Activated CD8-positive, alpha-beta T cell treated with anti-CD3 and anti-CD28 coated beads for 36 hours (primary cell): ENCODE measurements at places on chromosomes 3 and 15. TPM values are rescaled to one million over a fixed set of nuclear protein-coding genes. Genes with fewer than 3 reads are reported as not detected.
A peak's percentile ranks its signal among the peaks of the same experiment; 100 is the strongest.

- DNase-seq = no peak
These were observed 13.7 kb downstream of the PLEKHO2 start for GRCh38 chr15:64855205-64855975.

DNA sequence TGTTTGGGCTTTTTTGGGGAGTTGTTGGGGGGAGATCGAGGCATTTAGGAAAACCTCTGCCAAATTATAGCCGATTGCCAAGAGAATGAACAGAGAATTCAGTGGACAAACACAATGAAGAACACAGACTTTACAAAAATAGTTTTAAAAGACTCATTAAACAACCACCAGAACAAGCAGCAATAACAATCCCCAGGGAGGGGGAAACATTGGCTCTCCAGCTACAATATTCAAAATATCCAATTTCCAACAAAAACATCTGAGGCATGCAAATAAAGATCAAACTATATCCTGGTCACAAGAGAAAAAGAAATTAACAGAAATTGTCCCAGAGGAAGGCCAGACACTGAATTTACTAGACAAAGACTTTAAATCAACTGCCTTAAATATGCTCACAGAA, 24.5 kb upstream of the ANKRD28 start:
- no peak for DNase-seq

- DNase-seq = peak; percentile 39
These were observed 27.2 kb downstream of the AKAP13 start for GRCh38 chr15:85407421-85408269.

DNA sequence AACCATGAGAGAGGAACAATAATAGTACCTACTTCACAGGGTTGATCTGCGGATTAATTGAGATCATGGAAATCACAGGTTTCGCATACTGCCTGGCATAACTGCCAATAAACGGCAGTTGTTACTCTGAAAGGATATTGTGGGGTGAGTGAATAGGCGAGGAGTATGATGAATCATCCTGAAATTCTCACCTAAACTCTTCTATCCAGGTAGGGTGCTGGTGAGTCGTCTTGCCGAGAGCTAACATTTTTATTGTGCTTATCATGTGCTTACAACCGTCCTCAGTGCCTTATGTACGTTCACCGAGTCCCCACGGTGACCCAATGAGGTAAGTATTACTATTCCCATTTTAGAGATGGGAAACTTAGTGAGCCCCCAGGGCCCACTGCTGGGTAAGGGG, 52.4 kb upstream of the SRGAP3 start:
- no peak for DNase-seq

DNA sequence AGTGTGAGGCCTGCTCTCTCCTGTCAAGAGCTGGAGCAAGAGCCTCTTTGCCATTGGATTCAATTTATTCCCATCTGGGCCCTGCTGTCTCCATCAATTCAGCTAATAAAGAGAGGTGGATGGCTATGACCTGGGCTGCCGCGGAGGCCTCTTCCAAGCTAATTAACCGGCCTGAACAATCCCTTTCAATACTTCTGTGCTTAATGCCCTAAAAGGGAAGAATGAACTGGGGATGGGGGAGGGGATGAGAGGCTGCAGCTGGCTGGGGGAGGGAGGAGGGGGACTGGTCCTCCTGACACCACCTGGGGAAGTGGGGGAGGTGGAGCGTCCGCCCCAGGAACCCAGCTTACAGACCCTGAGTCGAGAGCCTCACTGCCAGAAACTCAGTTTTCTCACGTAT, 33.4 kb upstream of the PRR23E start:
- DNase-seq = no peak

GRCh38 chr3:63950698-63951097, 38.5 kb upstream of the SCAANT1 start:
- no peak for DNase-seq

DNA sequence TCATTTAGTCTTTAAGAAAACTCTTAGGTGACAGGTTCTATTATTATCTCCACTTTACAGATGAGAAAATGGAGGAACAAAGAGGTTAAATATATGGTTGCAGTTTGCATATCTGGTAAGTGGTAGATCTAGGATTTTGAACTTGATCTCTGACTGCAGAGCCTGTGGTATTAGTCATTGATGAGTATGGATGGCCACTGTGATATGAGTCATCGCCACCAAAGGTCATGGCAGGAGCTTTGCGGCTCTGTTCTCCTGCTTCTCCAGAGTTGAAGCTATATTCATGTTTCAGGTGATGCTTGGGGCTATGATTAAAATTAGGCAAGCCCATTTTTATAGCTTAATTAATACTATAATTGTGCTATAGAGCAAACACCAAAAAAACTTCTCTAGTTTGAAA, 306.2 kb upstream of the DPPA4 start:
- peak; percentile 41 for DNase-seq

GRCh38 chr3:42025370-42026138, 63.7 kb upstream of the ULK4 start:
- peak; percentile 35 for DNase-seq

DNA sequence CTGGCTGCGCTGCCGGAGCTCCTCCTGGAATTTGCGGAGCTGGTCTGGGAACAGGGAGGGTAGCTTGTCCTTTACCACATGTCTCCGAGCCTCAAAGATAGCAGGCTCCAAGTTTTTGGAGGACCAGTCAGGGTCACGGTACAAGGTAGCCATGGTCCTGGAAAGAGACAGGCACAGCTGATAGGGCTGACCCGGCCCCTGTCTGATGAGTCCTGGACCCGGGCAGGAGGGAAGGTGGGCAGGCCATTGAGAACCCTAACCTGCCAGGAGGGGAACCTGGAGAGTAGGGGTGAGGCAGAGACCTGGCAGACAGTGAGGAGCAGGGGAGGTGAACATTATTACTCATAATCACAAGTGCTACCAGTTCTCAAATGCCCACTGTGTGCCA, 20.4 kb upstream of the EHD4 start:
- no peak for DNase-seq

DNA sequence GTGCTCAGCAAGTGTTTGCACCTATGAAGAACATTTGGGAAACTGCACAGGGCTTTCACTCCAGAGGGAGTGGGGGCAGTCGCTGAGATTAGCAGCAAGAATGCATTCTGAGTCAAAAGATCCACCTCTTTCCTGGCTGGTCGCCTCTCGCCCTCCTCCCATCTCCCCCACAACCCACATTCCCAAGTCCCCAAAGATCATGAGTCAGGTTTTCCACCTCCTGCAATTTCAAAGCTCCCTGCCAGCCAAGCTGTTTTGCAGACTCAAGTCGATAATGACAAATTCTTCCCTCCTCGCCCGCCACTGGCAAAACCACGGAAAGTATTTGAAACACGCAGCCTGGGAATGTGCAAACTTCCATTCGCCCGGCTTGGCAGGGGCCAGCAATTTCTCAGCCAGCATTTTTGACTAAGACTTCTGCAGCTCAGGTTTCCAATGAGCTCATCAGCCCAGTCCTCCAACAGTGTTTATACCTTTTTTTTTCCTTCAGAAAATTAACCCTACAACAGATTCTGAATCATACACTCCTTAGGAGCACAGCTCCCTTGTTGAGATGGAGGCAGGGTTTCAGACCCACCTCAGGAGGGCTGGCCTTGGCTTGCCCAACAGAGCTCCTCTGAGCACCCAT, 181.4 kb downstream of the SMAD6 start:
- no peak for DNase-seq

- DNase-seq = no peak
These were observed 56.5 kb downstream of the GHSR start for GRCh38 chr3:172391592-172392302.

GP9 gene
- total RNA-seq = not detected

CD276 gene
- 0.45 TPM for total RNA-seq
